ENCODE measurements at places on chromosomes 3 and 15.

GRCh38 chr3:69065318-69065964, 13.3 kb upstream of the TMF1 start:
- no peak for DNase-seq

GRCh38 chr15:90617668-90618097, 88.0 kb downstream of the CRTC3 start:
- no peak for DNase-seq

- DNase-seq, result peak; percentile 13
Measured at GRCh38 chr15:101167753-101168462, 83.9 kb downstream of the CHSY1 start.

- DNase-seq, result no peak
Measured at GRCh38 chr3:38823186-38823585, 7.2 kb upstream of the SCN10A start.

- no peak for DNase-seq
Measured at GRCh38 chr15:49624056-49624455, 3.2 kb downstream of the DTWD1 start.

DNA sequence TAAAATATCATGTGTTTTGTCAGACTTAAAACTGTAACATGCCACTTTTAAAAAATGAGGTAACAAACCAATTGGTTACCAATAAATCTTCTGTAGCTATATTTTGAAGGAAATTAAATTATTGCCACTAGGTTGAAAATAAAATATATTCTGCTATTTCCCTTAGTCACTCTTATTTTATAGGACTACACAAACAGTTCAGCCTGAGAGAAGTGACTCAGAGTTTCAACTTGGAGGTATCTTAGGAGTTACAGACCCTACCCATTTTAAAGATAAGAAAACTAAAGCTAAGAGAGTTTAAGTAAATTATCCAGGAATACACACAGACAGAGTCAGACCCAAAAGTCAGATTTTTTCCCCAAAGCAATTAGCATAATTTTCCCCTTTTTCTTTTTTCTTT, 65.1 kb downstream of the PIK3CB start:
- no peak for DNase-seq

DNA sequence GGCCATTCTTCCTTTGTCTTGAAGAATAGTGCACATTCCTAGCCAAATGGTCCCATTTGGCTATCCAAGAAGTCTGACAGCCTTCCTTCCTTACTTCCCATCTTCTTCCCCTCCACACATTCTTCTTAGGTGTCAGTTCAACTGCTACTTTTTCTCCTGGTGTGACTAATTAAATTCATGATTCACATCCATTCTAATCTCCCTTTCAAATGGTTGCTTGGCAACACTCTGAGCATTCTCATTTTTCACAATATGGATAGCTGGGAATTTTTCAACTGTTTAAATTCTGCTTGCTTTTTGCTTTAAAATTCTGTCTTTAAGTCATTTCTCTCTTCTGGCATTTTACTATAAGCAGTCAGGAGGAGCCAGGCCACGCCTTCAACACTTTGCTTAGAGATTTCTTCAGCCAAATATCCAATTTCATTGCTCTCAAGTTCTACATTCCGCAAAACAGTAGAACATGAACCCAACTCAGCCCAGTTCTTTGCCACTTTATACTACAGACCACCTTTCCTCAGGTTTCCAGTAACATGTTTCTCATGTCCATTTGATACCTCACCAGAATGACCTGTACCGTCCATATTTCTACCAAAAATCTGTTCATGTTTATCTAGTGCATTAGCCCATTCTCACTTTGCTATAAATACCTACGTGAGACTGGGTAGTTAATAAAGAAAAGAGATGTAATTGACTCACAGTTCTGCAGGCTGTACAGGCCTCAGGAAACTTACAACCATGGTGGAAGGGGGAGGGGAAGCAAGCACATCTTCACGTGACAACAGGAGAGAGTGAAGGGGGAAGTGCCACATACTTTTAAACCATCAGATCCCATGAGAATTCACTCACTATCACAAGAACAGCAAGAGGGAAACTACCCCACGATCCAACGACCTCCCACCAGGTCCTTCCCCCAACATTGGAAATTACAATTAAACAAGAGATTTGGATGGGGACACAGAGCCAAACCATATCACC, 31.9 kb upstream of the MCF2L2 start:
- no peak for DNase-seq

GRCh38 chr3:102790747-102791325, 356.0 kb downstream of the ZPLD1 start:
- DNase-seq, result no peak

- no peak for DNase-seq
Measured at GRCh38 chr3:101377796-101378195, 57.4 kb upstream of the IMPG2 start.

DNA sequence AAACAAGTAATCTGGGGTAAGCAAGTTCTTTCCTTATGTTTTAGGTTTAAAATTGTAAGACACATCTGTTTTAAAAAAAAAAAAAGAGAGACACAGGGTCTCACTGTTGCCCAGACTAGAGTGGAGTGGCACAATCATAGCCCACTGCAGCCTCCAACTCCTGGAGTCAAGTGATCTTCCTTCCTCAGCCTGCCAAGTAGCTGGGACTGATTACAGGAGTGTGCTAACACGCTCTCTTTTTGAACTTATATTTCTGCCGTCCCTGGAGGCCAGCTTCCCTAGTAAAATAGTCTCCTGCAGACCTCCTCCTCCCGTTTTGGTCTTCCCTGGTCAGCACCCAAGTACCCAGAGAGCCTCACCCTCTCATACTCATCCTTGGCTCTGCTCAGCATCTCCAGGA, 35.5 kb downstream of the DCP1A start:
- no peak for DNase-seq

GRCh38 chr15:78338781-78339180, 1.4 kb upstream of the CRABP1 start:
- DNase-seq, result no peak

DNA sequence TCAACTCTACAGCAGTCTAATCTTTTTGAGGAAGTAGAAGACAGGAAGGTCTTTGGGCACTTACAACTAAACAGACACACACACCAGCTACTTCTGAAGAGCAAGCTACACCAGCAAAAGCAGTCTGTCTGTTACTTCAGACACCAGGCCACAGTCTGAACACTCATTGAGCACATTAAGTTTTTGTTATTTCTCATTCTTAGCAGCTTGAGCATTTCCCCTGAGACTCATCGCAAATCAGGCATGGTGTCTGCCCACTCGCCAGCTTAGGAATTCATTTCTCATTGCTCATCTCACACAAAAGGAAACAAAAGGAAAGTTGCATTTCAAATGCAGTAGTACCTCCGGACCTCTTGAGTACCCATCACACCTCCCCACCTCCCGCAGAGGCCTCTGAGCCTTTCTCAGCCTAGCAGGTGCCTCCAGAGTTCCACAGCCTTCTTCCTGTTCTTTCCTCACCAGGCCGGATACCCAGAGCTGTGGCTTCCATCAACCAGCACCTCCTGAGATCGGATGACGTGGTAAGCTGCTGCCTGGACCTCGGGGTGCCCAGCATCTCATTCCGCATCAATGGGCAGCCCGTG, 302.0 kb downstream of the RYR3 start:
- DNase-seq, result no peak

DNA sequence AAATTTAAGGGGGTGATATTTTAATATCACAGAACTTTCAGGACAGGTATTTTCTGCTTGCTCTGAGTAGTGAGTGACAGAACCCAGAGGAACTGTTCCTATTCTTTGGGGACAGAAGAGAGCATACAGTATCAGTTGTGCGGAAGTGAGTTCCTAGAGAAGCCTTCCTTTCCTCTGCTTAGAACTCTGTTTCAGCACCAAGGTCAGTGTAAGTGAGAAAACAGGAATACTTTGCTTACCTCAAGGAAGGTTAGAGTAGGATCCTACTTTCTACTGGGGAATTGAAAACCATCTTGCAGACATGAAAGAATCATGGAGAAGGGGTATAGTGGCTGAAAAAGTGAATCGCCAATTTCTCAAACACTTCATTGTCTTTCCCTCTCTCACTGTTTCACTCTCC, 542.4 kb downstream of the SQOR start:
- no peak for DNase-seq

GRCh38 chr3:154598166-154598565, 168.2 kb upstream of the GPR149 start:
- no peak for DNase-seq

GRCh38 chr15:51075826-51076523, 18.7 kb downstream of the TNFAIP8L3 start:
- DNase-seq, result no peak

DNA sequence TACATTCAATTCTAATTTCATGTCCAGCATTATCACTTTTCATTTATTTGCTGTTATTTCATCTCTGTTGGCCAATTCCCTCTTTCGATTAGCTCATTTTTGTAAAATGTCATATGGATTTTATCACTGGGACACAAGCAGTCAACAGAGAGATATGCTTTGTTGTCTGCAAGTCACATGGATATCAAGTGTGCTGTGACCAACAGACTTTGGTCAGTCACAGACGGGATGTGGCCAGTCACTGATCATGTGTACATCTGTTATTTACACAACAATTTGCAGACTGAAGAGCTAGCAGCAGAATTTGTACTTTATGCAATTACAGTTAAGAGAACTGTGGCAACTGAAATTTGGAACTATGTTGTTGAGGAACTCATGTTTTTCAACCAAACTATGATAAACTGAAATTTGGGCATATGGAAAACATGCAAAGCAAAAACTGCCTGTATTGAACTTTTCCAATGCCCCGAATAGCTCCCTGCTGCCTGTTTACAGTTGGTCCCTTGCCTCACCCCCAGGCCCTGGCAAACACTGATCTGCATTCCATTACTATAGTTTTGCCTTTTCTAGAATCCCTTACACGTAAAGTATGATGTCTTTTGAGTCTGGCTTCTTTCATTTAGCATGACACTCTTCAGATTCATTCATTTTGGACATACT, 104.4 kb downstream of the RPL22L1 start:
- no peak for DNase-seq

- DNase-seq, result no peak
Measured at GRCh38 chr3:159913712-159914414, 74.8 kb upstream of the IL12A start.

GRCh38 chr3:16840101-16840424, 44.7 kb upstream of the PLCL2 start:
- no peak for DNase-seq

GRCh38 chr15:87653646-87654045, 602.9 kb downstream of the NTRK3 start:
- DNase-seq, result no peak

GRCh38 chr15:80026754-80027153, 32.7 kb upstream of the ZFAND6 start:
- DNase-seq, result no peak

GRCh38 chr3:167575000-167575600, 78.6 kb downstream of the WDR49 start:
- no peak for DNase-seq

DNA sequence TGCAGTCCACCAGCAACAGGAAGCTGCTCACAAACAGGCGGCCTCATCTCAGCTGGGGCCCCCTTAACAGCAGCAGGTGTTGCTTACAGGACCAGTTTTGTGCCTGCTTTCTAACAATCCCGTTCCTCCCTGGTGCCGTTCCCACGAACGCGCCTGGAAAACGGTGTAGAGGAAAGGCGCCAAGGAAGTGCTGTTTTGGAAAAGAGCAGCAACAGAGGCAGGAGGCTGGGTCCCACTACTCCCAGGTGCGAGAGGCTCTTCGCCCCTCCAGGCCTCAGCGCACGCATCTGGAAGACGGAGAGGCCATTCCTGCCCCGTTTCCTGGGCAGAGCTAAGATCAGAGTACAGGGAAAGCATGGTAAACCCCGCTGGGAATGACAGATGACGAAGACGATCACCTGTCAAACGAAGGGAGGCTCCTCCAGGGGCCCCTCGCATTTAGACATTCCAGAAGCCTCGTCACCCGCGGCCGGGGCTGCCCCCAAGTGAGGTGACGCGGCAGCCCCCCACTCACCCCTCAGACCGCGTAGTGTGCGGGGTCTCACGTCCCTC, 603 bp downstream of the SCAPER start:
- peak; percentile 6 for DNase-seq

DNA sequence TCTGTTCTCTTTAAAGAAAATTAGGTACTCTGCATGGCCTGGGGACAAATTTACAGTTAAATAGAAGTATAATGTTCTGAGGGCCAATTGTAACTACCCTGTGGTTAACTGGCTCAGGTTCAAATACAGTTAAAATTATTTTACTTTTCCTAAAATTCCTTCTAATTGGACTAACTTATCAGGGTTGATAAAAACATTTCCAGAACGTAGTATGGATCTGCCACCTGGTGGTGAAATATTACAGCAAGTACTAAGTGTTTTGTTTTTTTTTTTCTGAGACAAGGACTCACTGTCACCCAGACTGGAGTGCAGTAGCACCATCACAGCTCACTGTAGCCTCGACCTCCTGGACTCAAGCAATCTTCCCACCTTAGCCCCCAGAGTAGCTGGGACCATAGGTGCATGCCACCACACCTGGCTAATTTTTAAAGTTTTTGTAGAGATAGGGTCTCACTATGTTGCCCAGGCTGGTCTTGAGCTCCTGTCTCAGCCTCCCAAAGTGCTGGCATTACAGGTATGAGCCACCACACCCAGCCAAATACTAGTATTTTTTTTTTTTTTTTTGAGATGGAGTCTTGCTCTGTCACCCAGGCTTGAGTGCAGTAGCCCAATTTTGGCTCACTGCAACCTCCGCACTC, 29.2 kb downstream of the NEO1 start:
- no peak for DNase-seq

DNA sequence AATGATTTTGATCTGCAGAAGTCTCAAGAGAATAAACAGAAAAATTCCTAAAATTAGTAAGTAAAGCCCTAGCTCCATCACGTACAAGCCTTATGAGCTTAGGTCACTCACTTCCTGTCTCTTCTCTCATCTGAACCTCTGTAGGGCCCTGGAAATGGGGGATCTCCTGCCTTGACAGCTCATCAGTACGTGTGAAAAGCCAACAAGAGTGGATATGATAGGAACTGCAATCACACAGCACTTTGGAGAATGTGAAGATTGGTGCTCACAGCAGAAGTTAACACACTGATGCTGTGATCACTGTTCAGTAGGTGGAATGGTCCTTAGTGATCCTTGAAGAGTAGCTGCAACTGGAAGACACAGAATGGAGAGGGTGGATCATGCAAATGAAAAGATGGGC, 27.8 kb upstream of the ALDH1L1 start:
- DNase-seq, result no peak

- no peak for DNase-seq
Measured at GRCh38 chr3:143896486-143896885, 48.2 kb upstream of the SLC9A9 start.

- DNase-seq, result no peak
Measured at GRCh38 chr3:168977716-168978374, 685.7 kb downstream of the MECOM start.

- no peak for DNase-seq
Measured at GRCh38 chr15:88038261-88038660, 218.3 kb downstream of the NTRK3 start.

DNA sequence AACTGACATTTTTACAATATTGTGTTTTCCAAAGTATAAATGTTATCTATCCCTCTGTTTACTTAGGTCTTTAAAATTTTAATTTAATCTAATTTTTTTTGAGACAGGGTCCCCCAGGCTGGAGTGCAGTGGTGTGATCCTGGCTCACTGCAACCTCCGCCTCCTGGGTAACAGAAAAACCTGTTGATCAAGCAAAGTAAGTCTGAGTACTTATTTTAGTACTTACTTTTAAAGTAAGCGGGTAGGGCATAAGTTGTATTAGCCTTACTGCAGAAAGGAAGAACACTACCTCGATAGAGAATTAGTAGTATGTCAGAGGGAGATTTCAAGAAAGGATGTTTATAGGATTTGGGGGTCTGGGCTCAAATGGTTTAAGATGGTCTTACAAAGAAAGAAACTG, 11.9 kb upstream of the FEM1B start:
- DNase-seq, result no peak

- DNase-seq, result no peak
Measured at GRCh38 chr15:80163217-80163616, 10.4 kb downstream of the FAH start.
